ENCODE measurements at places on chromosomes 2 and 18.
A peak's percentile ranks its signal among the peaks of the same experiment; 100 is the strongest.

GRCh38 chr2:200223205-200223784, 83.2 kb upstream of the SPATS2L start:
- no peak for DNase-seq

DNA sequence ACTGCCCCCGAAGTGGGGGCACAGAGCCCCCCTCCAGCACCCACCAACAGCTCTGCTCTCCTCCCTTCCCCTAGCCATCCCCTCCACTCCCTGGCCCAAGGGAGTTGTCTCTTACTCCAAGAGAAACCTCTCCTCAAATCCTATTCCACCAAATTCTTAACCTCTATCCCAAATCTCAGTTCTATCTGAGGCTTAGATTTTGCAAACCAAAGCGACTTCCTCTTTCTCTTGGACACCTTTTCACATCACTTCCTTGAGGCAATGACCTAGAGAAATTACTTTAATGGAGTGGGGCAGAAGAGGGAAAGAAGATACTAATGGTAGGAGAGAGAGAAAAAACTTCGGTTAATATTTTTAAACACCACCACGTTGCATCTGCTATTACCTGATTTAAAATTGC, 167.2 kb downstream of the SS18 start:
- DNase-seq: no peak

- no peak for DNase-seq
Observed at GRCh38 chr18:36499938-36500337, 202.4 kb downstream of the FHOD3 start.

DNA sequence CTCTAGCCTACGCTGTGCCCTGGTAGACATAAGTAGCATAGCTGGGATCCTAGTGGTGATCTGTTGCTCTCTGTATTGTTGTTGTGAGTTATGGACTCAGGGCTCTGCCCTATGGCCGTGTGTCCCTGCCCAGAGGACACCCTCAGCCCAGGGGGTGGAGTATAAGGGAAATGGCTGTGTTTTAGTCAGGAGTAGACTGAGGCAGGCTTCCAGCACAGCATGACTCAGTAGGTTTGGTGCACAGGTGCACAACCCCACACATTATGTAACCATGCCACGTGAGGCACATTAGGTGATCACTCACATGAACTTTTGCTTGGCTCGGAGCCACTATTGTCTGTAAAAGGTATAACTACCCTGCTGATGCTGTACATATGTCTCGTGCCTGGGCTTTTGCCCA, 59.9 kb upstream of the PEX13 start:
- peak; percentile 72 for DNase-seq

- DNase-seq: no peak
Observed at GRCh38 chr2:127572841-127573240, 37.4 kb downstream of the MYO7B start.

Data from NCI-H524 (cell line).